ENCODE measurements at places on chromosomes 7 and 10. TPM values are rescaled to one million over a fixed set of nuclear protein-coding genes. Genes with fewer than 3 reads are reported as not detected.

Gene MAT1A
- total RNA-seq = not detected

Gene NPC1L1
- not detected for total RNA-seq

Gene NUTM2B
- total RNA-seq = 0.91 TPM

Gene H2BK1
- total RNA-seq = 0.83 TPM

Gene UCN3
- not detected for total RNA-seq

GRCh38 chr7:105611856-105612775, 30.8 kb upstream of the EFCAB10 start:
- no peak for DNase-seq

DNA sequence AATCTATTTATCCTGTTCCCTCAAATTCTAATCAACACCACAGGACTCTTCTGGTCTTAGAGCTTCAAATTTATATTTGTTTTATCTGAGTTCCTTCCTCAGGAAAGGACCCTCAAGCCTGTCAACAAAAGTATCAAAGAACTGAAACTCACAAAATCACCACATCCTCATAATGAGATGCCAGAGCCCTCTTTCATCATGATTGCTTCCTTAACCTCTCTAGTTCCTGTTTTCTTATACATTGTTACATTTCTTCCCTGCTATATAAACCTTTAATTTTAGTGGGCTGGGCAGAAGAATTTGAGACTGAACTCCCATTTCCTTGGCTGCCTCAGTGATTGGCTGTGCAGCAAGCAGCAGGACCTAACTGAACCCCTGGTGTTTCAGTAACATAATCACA, 189.7 kb downstream of the ZNF248 start:
- no peak for DNase-seq

GRCh38 chr10:32459051-32459698, 13.2 kb downstream of the CCDC7 start:
- DNase-seq = peak; percentile 90

- no peak for DNase-seq
Measured at GRCh38 chr7:50679218-50680007, 103.3 kb downstream of the GRB10 start.

DNA sequence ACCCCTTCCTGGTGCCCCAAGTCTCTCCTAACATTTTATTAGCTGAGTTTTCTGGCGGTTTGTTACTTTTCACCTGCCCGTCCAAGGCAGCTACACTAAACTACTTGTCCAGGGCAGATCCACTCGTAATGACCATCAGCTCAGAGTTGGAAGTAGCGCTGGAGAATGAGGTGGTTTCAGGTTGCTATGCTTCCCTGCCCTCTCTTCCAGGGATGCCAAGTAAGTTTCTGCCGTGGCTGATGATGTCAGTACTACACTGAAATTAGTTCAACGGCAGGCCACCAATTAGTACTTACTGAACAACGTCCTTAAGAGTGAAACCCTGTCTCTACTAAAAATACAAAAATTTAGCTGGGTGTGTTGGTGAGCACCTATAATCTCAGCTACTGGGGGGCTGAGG, 55.2 kb downstream of the DIP2C start:
- DNase-seq = no peak

DNA sequence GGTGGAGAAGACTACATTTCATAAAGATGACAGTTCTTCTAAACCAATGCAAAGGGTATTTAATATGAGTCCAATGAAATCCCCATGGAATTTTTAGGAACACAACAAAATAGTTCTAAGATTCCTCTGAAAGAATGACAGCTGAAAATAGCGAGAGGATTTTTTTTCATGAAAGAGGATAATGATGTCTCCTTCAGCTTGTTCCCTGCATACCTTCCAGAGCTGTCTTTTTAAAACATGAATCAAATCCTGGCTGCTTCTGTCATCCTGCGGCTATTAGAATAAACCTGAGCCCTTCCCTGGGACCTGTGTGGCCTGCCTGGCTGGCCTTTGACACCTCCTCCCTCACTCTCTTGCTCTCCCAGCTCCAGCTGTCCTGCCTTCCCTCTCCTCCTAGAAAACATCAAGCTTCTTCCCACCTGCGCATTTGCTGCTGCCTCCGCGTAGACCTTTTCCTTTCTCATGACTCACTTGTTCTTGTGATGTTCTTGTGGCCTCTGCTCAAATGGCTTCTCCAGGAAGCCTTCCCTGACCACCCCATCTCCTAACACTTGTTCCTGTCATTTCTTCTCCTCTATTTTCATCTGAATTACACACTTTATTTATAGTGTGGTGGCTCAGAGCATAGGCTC, 57.4 kb downstream of the EEPD1 start:
- DNase-seq = no peak

GRCh38 chr10:110717781-110718589, 73.8 kb downstream of the RBM20 start:
- DNase-seq = no peak

DNA sequence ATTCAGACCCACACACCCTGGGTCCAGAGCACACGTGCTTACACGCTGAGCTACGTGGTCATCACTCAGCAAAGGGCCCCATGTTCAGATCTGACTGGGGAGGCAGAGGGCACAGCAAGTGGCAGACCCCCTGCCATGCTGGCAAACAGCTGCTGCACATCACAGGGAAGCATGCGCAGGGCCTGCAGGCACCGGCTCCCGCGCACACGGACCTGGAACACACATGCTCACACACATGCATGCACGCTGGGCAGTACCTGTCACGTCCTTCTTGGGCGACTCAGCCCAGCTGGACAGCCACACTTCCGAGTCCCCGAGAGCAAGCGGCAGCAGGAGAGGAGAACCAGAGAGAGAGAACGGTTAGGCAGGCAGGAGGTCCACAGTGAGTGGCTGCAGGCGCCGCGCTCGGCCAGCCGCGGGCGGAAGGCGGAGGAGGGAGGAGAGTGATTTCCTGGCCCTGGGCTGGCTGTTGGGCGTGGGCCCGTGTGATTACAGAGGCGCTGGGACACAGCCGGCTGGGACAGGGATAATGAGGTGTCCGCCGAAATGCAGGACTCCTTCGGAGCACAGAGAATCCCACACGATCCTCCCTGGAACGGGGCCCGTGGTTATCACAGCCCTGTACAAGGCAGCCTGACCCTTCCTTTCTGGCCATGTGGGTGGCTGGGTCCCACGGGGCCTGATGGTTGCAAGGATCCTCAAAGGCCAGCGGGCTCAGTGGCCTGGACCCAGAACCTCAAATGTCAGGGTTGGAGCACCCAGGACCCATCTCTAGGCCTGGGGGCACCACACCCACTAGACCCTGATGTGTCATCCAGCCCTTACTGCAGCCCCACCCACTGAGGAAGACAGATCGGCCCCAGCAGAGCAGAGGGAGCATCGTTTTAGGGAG, 175.1 kb downstream of the NEURL1 start:
- peak; percentile 65 for DNase-seq

DNA sequence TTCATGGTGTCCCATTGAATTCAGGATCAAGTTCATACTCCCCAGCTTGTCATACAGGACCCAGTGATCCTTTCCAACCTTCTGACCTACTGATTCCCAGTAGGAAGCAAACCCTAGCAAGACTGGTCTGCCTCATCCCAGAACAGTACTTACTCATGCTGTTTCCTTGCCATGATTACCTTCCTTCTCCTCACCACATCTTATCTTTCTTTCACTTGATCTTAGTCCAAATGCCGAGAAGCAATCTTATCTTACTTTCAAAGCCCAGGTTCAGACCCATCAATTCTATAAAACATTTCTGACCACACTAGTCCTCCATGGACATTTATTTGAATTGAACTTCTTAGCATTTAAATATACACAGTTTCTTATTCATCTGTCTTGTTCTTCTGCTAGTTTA, 26.6 kb upstream of the ATRNL1 start:
- DNase-seq = no peak

- no peak for DNase-seq
Measured at GRCh38 chr10:77079592-77080300, 557.9 kb downstream of the KCNMA1 start.

DNA sequence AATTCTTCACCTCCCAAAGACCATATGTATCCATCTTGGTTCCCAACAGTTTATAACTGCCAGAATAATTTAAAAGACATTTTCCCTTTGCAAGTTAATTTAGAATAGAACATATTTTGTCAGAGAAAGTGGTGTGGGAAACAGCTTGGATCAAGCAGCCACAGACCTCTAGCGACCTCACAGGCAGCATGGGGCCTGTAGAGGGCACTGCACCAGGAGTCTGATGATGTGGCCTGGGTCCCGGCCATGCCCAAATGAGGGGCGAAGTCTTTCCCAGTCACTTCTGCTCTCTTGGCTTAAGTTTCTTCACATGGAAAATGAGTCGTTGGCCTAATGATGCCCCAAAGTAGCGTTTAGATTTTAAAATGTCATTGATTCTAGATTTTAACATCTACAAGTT, 243.2 kb downstream of the SDK1 start:
- DNase-seq = peak; percentile 34

GRCh38 chr10:11168423-11169090, 150.9 kb downstream of the CELF2 start:
- peak; percentile 63 for DNase-seq

GRCh38 chr7:156604311-156604710, 36.3 kb upstream of the RNF32 start:
- DNase-seq = peak; percentile 42

DNA sequence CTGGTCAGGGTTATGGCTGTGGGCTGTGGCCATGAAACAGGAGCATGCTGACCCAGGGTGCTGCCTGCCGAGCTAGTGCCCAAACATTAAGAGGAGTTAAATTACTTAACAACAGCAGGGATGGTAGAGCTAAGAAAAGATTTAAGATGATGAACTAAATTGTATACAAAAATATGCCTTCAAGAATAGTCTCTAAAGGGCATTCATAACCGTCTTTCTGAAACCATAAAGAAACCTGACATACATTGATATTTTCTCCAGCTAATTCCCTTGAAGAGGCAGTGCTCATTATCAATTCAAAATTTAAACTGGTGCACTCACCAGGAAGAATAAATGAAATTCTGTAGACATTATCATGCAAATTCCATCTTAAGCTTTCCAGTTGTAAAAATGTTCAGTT, 265.8 kb upstream of the TAC1 start:
- no peak for DNase-seq

GRCh38 chr7:148774471-148774870, 75.8 kb downstream of the CUL1 start:
- no peak for DNase-seq

DNA sequence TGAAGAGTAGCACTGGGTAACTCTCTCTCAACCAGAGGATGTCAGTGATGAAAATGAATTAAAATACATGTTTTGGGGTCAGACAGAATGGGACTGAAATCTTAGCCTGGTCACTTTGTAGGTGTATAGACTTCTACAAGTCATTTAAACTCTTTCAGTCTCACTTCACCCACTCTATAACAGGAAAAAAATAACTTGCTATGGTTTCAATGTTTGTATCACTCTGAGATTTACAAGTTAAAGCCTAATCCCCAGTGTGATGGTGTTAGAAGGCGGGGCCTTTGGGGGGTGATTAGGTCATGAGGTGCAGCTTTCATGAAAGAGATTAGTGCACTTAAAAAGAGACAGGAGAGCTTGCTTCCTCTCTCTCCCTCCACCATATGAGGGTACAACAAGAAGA, 134.8 kb downstream of the INHBA start:
- DNase-seq = no peak

- DNase-seq = no peak
Measured at GRCh38 chr7:27890205-27890849, 150.4 kb downstream of the TAX1BP1 start.

GRCh38 chr7:100563809-100564400, 9.8 kb downstream of the SAP25 start:
- DNase-seq = peak; percentile 95

DNA sequence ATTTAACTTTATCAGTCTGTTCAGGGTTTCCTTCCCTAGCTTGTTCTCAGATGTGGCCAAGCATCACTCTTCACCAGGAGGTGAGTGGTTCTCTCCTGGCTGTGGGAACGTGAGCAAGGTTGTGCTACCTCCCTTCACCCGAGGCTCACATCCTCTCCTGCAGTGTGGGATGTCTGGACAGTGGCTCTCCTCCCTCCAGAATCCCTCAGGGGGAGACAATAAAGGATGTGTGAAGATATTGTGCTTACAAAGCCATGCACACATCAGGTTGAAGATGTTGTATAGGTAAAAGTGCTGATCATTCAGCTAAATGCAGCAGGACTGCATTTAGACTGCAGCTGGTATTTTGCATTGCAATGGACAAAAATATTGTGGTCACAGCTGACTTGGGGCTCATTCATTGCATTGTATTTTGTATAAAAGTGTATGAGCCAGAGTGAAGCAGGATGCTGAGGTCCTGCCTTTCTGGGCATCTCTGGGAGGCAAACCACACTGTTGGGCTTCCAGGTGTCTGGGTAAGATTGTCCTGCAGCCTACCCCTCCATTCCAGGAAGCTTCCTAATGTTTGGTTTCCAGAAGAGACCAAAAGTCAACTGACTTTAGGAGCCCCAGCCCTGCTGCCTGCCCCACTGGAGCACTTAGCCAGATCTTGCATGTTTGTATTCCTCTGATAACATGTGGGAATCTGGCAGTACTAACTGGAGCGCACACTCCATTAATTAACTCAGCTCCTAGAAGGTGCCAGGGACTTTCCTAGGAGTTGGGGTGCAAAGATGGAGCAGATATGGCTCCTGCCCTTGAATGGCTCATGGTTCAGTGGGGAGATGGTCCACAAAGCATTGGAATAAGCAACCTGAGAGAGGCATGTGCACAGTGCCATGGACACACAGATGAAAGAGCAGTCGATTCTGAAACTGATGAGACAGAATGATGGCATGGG, 292.5 kb upstream of the ZNF32 start:
- no peak for DNase-seq

Data from activated CD4-positive, alpha-beta T cell treated with anti-CD3 and anti-CD28 coated beads, Interleukin-2, amount 10 ng/mL, durations not matched to agents 24 days and 14 days (primary cell).